GM23248 (cell line): ENCODE measurements at places on chromosomes 3 and 15. TPM values are rescaled to one million over a fixed set of nuclear protein-coding genes. Genes with fewer than 3 reads are reported as not detected.
A peak's percentile ranks its signal among the peaks of the same experiment; 100 is the strongest.

GRCh38 chr3:632571-633170 is 436.1 kb downstream of the CHL1 start:
- H3K27ac ChIP-seq: no peak overlapping the region
- H3K36me3 ChIP-seq: no peaks in the 10 kb centered on the region
- peak; percentile 22 for DNase-seq
- H3K27me3 ChIP-seq: no peaks in the 10 kb centered on the region
- H3K4me1 ChIP-seq: no peaks in the 10 kb centered on the region

GRCh38 chr3:47630810-47631209 is 52.1 kb upstream of the CSPG5 start:
- no peak overlapping the region for H3K27ac ChIP-seq
- H3K4me1 ChIP-seq: no peaks in the 10 kb centered on the region
- DNase-seq: no peak
- no peak overlapping the region for H3K4me3 ChIP-seq
- H3K36me3 ChIP-seq: peaks cover 56% of the 10 kb centered on the region

The SCN5A gene
- polyA plus RNA-seq: not detected in 2 replicates

The POLQ gene
- polyA plus RNA-seq: 0.81 and 1.0 TPM in 2 replicates

The CFAP100 gene
- not detected in 2 replicates for polyA plus RNA-seq
